Fibroblast of skin of back (primary cell): ENCODE measurements at places on chromosomes 1 and 21.
A peak's percentile ranks its signal among the peaks of the same experiment; 100 is the strongest.

DNA sequence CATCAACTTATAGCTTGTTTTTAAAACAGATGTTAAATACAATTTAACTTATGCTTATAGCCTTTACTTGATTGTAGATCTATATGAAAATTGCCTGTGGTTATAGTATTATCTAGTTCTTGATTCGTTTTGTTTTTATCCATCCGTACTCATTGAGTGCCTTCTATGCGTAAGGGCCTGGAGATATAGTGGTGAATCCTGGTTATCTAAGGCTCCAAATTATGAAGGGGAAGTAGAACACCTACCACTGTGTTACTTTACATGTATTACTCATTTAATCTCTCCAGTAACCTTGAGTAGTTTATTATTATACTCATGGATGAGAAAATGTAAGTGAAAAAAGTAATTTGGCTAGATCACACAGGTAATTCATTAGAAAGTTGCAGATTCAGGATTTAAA, 121.8 kb downstream of the OSBPL9 start:
- DNase-seq, result no peak

DNA sequence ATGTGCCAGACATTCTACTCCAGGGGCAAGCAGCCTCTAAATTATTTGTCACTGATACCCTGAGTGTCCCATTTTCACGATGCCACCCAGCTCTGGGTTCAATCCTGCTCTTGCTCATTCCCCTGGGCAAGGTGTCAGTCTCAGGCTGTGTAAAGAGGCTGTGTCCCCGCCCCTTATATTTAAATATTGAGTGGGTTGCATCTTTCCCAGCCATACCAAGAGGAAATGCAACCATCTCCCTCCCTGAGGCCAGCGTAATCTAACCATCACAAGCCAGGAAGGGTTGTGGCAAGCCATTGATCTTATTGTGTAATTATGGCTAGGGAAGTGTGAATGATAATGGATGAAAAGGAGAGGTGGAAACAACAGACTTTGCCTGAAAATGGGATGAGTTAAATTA, 54.7 kb upstream of the CLDN14 start:
- no peak for DNase-seq

GRCh38 chr1:115262886-115263285, 75.2 kb downstream of the NGF start:
- peak; percentile 64 for DNase-seq

DNA sequence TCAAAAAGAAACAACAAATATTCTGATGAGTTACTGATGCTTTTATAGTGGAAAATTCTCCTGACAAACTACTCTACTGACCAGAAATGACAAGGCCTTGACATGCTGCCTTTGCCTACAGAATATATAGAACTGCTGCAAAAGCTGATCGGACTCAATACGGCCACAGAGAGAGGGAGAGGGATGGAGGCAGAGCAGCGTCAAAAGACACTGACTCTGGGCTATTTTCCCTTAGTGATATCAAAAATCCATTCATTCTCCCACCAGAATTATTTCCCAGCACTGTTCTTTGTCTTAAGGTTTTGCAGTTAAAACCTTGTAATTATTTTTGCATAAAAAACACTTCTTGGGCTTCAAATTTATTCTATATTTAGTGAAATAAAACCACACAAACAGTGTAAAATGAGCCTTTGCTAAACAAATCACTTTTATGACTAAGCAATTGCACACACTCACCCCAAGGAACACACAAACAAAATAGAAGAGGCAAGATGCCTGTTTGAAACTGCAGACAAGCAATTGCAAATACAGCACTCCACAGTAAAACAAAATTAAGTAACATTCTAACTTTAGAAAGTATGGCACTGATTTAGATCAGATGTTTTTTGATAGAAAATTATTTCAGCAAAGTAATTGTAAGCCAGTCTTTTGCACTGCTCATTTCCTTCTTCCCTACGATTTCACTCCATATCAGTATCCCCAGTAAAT, 1036.4 kb downstream of the ADGRL2 start:
- no peak for DNase-seq
